ENCODE measurements at places on chromosomes 12 and 14.

DNA sequence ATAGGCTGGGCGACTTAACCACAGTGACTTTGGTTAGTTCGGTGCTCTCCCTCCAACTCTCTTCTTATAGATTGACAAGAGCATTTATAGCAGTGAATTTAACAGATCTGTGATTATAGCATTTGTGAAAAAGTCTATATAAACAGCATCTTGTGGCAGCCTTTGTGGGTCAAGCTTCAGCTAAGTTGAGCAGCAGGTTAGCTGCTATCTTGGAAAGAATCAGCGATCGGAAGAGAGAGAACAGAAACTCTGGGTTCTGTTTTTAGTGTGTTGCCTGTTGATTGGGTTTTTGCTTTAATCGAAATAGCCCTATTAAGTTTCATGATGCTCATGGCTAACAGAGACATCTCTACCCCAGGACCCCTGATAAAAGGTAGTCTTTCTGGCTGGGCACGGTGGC is 20.2 kb downstream of the EVL start:
- no peak for DNase-seq

GRCh38 chr12:40093512-40093911 is 12.4 kb downstream of the SLC2A13 start:
- DNase-seq, result no peak

GRCh38 chr14:23442721-23443356 is 7.4 kb upstream of the MYH7 start:
- DNase-seq, result no peak

DNA sequence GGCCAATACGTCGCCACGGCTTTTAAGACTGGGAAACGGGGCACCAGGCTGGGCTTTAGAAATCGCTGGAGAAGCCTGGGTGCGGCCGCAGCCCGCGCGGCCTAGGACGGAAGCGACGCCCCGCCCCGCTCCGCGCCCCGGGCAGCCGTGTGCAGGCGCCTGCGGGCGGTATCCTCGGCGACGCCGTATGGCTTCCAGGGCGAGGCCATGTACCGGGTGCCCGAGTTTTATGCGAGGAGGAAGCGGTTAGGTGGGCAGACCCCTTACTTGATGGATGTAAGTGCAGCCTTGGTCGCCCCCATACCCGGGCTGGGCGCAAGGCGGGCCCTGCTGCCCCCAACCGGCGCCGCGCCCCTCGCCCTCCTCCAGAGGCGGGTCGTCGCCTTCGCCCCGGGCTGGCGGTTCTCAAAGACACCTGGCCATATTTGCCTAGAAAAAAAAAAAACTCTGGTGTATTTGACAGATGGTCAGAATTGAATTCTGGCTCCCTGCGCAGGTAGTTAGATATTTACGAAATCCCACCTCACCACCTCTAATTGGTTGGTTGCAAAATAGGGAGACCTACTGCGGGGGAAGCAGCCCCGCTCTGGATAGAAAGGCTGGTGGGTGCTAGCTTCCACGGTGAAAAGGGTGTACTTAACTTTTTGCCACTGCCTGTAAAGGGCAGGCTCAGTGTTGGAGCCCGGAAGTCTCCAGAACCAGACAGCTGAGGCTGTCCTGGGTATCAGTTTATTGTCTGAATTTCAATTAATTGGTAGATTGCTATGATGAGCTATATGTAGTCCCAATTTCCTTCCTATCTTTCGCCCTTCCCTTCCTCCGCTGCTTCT is at the start of gene PPP1R36:
PPP1R36 (plus strand) TSS at position 171 of the 830 bp plus-strand sequence; CDS start at position 208, 37 bp downstream.
- DNase-seq, result peak; percentile 73

DNA sequence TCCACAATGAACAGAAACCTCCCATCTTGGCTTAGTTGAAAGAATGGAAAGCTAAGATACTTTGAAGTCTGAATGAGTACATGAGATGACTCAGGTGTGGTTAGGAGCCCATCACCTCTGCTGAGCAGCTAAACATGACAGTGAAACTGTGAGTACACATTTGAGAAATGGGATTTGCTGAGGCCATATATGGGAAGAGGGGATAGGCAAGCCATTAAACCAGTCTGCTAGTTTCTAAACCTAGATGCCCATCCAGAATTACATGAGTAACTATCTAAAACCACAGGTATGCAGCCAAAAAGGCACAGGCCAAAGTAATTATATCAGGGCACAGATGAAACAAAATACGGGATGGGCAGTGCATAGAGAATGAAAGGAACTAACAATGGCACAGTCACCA is 41.2 kb downstream of the NKX2-1 start:
- DNase-seq, result no peak

- no peak for DNase-seq
These were observed 9.1 kb downstream of the ABCD4 start for GRCh38 chr14:74293606-74294005.

GRCh38 chr12:51848841-51849735 is 570 bp upstream of the FIGNL2 start:
- no peak for DNase-seq

DNA sequence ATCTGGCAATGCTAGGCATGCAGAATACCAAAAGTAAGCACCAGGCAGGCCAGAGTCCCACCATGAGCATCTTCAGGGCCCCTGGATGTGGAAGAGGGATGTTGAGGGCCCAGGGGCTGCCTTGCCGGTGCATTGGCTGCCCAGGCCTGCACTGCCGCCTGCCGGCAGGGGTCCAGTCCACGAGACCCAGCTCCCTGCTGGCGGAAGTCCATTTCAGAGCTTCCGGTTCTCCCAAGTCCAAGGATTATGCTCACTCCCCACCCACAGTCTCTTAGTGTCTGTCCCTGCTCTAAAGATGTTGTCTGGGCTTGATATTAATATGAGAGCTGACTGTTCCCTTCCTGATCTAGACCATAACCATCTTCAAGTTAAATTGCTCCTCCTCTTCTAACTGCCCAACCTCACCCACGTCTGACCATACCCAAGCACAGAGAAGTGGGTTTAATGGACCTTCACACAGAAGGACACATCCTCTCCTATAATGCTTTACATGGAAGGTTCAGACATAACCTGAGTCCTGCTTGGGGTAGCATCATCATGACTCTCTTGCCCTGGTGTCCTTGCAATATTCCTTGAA is 117.4 kb downstream of the DAD1 start:
- no peak for DNase-seq

GRCh38 chr12:93831374-93831773 is 154.2 kb downstream of the CRADD start:
- DNase-seq, result no peak

DNA sequence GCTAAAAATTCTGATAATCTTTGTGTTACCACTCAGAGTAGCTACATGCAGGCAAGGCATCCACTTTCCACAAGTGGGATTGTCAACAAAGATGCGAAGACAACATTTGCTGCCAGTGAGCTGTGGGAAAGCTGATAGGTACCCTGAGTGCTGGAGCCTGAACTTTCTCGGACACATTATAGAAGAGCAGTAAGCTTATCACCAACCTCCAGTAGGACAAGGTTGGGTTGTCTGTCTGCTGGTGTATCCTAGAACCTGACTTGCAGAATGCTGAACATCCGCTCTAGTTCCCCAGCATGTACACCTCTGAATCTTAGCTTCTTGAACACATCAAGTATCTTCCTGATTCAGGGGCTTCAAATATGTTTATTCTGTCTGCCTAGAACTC is 103.8 kb upstream of the PPM1H start:
- DNase-seq, result no peak

- DNase-seq, result no peak
These were observed 119.6 kb downstream of the GCH1 start for GRCh38 chr14:54782751-54783659.

DNA sequence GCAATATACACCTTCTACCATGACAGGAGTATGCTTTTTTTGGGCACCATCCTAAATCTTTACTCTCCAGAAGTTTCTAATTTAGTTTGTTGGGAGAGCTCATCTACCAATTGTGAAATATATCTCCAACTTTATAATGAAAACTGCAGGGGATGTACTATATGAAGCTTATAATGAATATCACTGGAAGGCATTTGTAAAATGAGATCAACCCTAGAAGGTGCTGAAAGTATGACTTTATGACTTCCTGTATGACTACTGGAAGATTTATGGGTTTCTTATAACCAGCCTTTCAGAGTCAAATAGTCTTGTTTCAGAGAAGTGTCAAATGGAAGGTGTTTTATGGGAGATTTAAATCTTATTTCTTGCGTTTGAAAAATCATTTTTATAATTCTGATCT is 122.9 kb downstream of the MYRFL start:
- DNase-seq, result no peak

- DNase-seq, result no peak
These were observed 356.5 kb downstream of the DAD1 start for GRCh38 chr14:22232486-22232885.

- DNase-seq, result no peak
These were observed 774.7 kb downstream of the C12orf50 start for GRCh38 chr12:87254381-87255030.

GRCh38 chr14:55645145-55645544 is 65.1 kb downstream of the KTN1 start:
- no peak for DNase-seq

DNA sequence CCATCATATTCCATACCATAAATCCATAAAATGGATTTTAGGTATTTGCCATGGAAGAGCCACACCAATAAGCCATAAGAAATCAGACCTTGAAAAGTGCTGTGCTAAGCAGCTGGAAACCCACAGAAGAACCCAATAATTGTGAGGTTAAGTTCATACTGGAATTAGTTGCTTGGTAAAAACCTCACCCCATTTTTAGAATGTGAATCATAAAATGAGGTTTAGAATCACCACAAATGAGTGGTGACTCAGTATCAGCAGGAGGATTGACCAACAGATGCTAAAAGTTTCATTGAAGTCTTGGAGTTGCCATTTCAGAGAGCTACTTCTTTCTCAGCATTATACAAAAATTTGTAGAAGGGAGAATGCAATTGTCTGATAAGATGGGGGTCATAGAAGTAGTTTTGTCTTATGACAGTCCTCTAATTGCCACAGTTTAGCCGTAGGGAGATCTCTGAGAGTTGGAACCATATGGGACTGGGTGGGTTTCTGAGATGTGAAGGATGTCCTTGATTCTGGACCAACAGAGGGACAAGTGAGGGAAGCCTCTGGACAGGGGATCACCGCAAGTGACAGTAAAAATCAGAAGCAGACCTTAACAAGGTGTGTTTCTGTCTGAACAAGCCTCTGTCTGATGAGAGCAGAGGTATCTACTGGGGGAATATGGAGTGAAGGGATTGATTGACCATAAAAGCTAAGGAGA is 1.4 kb upstream of the STON2 start:
- DNase-seq, result peak; percentile 82

- DNase-seq, result peak; percentile 35
These were observed 845 bp upstream of the RARG start for GRCh38 chr12:53232646-53233461.

GRCh38 chr12:132724506-132725241 is 14.0 kb downstream of the PGAM5 start:
- DNase-seq, result no peak

DNA sequence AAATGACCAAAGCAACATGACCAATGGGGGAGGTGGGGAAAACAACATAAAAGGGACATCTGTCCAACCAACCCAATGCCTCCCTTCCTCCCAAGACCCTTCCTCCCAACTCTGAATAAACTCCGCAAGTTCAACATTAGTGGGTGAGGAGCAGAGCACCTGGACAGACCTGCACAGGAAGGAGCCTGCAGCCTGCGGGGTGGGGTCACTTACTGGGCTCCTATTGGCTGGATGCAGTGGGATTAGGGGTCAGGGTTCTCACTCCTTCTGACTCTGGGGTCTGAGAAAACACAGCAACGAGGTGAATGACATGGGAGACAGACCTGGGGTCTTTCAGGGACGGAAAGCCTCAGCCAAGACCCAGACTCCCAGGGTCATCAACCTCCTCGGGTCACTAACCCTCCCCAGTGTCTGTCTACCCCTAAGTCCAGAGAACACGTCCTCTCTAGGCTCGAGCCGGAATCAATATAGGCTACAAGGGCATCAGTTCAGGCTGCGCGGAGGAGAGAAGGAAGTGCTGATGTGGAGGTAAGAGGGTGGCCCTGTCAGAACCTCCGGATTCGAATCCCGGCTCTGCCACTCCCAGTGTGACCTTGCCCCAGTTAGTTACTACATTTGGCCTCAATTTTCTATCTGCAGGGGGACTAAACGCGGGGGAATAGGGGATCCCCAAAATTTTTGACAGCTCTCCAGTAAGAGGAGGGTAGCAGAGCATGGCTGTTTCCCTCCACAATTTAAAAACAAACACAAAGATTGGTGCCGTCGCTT is 860 bp downstream of the NDRG2 start:
- DNase-seq, result no peak

DNA sequence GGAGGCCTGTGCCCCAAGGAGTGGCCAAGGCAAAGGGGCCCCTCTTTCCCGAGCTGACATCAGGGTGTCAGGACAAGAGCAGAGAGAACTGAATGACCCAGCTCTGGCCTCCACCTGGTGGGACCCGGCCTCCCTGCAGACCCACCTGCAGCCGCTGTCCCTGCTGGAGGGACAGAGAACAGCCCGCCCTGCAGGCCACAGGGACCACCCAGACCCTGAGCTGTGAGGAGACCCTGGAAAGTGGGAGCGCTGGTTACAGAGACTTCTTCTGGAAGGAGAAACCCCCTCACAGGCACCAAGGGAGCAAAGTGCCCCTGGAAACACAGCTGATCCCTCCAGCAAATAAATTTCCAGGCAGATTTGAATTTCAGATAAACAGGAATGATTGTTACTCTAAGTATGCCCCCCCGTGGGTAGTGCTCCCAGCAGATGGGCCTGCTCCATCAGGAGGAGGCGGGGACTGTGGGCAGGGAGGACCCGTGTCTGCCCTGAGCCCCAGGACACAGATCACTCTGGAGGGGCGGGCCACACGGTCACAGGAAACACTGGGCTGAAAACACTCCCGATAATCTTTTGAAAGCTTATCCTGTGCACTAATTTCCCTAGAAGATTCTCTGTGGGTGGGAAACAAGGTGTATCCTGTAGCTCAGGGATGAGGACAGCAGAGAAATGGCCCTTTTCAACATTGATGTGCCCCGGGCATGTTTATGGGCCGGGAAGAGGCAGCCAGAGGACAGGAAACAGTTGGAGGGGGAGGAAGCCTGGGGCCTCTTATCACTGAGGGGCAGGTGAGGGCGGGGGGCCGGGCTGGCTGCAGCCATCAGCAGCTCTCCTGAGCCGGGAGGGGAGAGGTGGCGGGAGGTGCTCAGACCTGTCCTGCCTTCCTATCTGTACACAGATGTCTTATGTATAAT is 276.0 kb downstream of the ADGRD1 start:
- no peak for DNase-seq

GRCh38 chr12:115134298-115134697 is 450.3 kb upstream of the TBX3 start:
- DNase-seq, result no peak

DNA sequence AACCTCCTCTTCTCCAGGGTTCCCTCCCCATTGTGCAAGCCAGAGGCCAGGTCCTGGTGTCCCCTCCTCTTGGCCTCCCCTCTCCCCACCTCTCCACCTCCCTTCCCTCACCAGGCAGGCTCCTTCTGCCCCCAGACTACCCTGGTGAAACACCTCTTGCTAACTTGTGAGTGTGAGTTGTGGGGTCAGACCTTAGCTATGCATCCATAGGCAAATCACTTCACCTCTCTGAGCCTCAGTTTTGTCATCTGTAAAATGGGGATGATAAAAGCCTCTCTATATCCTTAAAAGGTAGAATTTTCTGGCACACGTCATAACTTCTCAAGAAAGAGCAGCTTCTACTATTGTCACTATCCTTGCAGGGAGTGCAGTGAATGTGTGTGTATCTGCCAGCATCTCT is 7.9 kb upstream of the DIO3 start:
- DNase-seq, result no peak

All from LoVo (cell line).